ENCODE measurements at places on chromosomes 1 and 21.

- H3K4me3 ChIP-seq = no peak overlapping the region
- H3K36me3 ChIP-seq = peaks cover 5% of the 10 kb centered on the region
- no peaks in the 10 kb centered on the region for H3K27me3 ChIP-seq
- DNase-seq = no peak
These were observed 2.4 kb upstream of the CTPS1 start for GRCh38 chr1:40976952-40977690.

DNA sequence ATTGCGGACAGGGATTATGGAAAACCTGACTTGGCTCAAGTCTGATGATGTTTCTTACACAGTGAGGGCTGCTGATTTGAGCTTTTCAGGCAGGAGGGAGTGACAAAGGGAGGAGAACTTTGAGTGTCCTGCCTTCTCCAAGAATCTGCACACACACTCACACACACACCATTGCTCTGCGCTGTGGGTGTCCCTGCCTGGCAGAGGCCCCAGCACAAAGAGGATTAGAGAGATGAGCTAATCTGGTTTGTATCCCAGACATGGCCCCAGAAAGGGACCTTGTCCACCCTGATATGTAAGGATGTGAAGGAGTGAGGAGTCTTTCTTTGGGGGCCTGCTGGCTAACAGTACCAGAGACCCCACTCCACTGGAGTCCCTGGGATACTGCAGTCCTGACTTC lies 5.9 kb upstream of the WNT2B start:
- no peak for DNase-seq
- no peak overlapping the region for H3K27ac ChIP-seq
- H3K27me3 ChIP-seq = peaks cover 23% of the 10 kb centered on the region
- H3K36me3 ChIP-seq = no peaks in the 10 kb centered on the region

- no peak for DNase-seq
- H3K36me3 ChIP-seq = no peaks in the 10 kb centered on the region
- H3K4me1 ChIP-seq = no peaks in the 10 kb centered on the region
These were observed 3.1 kb downstream of the TMEM54 start for GRCh38 chr1:32898056-32898455.

GRCh38 chr1:212686591-212686990 lies 13.0 kb downstream of the BATF3 start:
- no peak overlapping the region for H3K27ac ChIP-seq
- H3K36me3 ChIP-seq = no peaks in the 10 kb centered on the region
- no peak overlapping the region for H3K4me3 ChIP-seq
- no peak for DNase-seq
- H3K27me3 ChIP-seq = peaks cover 7% of the 10 kb centered on the region

DNA sequence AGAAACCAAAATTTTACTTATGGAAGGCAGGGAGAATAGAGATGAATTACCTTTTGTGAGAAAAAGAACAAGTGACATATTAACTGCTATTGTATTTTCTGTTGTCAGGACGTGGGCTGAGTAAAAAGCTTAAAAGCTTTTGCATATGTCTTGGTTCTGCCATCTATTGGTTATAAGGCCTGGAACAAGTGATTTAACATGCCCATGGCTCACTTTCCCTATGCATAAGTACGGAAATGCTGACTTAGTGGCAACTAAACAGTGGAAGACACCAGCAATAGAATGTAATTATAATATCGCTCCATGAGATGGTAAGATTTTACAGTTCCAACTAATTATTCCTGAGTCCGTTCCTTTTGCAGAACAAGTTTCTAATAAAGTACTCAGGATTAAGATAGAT lies 6.7 kb upstream of the CTSS start:
- H3K4me1 ChIP-seq = no peaks in the 10 kb centered on the region
- no peak for DNase-seq
- no peak overlapping the region for H3K4me3 ChIP-seq
- H3K36me3 ChIP-seq = no peaks in the 10 kb centered on the region
- no peak overlapping the region for H3K27ac ChIP-seq
- H3K27me3 ChIP-seq = no peaks in the 10 kb centered on the region

DNA sequence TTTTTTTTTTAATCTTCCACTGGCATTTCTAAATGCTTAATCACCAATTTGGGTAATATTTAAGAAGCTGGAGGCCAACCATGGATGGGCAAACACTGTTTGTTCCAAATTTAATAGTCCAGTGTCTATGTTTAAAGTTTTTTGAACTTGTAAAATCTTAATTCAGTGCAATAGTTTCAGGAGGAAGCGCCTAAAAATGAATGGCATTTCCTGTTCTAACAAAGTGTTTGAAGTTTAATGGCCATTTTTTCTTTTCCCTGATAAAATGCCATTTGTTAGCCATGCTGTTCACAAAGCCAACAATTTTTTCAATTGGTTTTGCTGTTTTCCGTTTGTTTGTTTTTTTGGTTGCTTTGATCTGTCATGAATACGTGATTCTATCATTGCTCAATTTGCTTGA lies 552.1 kb downstream of the LMO4 start:
- H3K4me3 ChIP-seq = no peak overlapping the region
- no peak for DNase-seq
- H3K36me3 ChIP-seq = no peaks in the 10 kb centered on the region
- no peaks in the 10 kb centered on the region for H3K4me1 ChIP-seq
- no peaks in the 10 kb centered on the region for H3K27me3 ChIP-seq

All from MCF 10A (cell line).